ENCODE measurements at places on chromosomes 12 and 14.

- no peak for DNase-seq
Observed at GRCh38 chr12:41514907-41515306, 326.8 kb downstream of the PDZRN4 start.

DNA sequence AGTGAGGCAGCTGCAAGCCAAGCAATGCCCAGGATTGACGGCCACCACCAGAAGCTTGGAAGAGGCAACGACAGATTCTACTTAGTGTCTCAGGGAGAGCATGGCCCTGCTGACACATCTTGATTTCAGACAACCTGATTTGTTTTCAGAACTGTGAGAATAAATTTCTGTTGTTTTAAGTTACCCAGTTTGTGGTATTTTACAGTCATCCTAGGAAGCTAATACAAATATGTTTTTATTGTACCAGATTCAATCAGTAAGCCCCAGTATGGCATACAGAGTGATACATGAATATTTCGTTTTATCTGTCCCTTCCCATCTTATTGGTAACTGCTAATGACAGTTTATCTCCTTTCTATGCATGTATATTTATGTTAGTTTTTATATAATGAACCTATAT, 62.3 kb downstream of the SAMD4A start:
- no peak for DNase-seq

DNA sequence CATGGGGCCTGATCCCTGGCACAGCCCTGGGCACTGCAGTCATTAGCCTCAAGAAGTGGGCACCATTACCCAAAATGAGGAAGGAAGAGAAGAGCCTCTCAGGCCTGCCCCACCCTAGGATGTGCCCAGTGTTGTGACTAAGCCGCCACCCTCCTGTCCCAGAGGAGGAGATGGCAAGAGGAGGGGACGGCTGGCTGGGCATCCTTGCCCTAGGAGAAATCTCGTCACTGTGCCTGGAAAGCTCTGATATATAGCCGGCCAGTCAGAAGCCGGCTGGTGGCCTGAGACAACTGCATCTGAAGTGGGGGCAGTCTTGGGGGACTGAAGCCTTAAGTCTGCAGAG, 115.2 kb downstream of the LGMN start:
- no peak for DNase-seq

- no peak for DNase-seq
Observed at GRCh38 chr12:124208489-124208888, 86.4 kb upstream of the RFLNA start.

DNA sequence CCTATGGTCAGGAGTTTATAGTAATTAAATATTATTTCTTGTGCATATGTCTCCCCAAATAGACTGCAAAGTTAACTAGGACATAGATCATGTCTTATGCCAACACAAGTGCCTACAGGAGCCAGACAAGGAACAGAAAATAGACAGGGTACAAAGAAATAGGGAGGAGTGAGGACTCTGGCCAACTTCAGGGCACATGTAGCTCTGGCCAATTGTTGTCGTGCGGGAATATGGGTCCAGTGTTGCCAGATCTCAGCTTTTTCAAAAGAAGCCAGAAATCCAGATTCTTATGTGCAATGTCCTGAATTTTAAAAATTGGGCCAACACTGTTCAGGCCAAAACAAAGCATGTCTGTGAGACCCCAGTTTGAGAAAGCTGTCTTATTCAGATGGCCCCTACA, 68.7 kb downstream of the RFX4 start:
- DNase-seq, result no peak

DNA sequence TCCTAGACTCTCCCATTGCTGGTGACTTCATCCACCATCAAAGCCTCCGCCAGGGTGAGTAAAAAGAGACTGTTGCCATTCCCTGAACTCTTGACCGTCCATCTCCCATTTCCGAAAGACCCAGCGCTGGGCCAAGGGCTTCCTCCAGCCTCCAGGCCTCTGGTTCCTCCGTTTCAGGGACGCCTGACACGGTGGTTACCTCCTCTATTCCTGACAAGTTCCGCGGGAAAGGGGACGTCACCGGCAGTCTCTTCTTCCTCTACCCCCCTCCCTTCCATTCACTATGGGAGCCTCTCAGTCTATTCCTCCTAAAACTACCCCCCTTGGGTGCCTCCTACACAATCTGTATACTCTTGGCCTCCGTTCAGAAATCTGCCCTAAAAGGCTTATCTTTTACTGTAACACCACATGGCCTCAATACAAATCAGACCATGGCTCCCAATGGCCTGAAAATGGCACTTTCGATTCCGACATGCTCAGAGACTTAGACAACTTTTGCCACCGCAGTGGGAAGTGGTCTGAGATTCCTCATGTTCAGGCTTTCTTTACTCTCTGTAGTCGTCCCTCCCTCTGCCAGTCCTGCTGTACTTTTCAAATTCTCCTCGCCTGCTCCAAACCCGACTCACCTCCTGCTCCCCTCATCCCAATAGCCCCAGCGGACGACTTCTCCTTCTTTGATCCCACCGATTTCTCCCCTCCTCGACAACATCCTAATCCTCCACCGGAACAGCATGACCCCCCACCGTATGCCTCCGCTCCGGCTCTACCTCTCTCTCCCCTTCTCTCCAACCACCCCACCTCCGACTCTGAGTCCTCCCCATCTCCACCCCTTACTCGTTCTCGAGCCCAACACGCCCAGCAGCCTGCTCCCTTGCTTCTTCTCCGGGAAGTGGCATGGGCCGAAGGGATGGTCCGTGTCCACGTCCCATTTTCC, 70.4 kb downstream of the MOK start:
- DNase-seq, result no peak

- no peak for DNase-seq
Observed at GRCh38 chr14:84579292-84579691, 950.7 kb upstream of the FLRT2 start.

Measured in cerebellar nuclear complex (tissue), 1 donor.